ENCODE measurements at places on chromosomes 11 and 22.

DNA sequence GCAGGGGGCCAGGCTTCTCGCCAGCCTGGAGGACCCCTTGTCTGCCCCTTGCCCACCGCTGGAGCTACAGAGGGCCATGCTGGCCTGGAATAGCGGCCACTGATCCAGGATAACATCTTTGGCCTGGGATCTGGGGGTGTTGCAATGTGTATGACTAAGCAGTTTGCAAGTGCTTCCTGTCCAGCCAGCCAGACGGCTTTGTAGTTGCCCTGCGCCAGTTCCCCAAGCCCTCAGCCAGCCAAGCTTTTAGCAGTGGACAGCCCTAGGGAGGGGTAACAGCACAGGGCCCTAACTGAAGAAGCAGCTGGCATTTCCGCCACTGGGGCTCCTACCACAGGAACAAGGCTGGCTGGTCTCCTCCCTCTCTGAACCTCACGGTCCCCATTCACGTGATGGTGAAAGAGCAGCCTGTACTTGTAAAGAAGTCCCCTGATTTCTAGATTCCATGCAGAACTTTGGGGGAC lies 32.1 kb downstream of the UQCR10 start:
- peak; percentile 55 for DNase-seq

- DNase-seq = no peak
These were observed 11.7 kb upstream of the RASD2 start for GRCh38 chr22:35528927-35529326.

DNA sequence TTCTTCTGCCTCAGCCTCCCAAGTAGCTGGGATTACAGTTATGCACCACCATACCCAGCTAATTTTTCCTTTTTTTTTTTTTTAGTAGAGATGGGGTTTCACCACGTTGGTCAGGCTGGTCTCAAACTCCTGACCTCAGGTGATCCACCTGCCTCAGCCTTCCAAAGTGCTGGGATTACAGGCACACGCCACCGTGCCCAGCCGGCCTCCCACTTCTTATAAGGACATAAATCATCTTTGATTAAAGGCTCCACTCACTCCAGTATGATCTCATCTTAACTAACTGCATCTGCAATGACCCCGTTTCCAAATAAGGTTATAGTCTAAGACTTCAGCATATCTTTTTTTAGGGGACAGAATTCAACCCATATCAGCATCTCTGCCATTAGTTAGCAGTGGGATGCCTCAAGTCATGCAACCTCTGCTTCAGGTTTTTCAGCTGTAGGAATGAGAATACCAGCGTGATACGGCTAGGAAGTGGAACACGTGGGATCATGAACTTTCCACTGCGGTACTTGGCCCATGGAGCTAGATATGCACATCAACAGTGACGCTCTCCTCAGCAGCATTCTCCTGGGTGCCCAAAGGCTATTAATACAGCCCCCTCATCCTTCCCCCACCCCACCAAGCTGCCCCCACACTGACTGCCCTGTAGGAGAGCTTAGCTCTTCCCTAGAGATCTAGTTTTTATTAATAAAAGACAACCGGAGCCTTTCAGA lies 41.4 kb downstream of the MCHR1 start:
- no peak for DNase-seq

DNA sequence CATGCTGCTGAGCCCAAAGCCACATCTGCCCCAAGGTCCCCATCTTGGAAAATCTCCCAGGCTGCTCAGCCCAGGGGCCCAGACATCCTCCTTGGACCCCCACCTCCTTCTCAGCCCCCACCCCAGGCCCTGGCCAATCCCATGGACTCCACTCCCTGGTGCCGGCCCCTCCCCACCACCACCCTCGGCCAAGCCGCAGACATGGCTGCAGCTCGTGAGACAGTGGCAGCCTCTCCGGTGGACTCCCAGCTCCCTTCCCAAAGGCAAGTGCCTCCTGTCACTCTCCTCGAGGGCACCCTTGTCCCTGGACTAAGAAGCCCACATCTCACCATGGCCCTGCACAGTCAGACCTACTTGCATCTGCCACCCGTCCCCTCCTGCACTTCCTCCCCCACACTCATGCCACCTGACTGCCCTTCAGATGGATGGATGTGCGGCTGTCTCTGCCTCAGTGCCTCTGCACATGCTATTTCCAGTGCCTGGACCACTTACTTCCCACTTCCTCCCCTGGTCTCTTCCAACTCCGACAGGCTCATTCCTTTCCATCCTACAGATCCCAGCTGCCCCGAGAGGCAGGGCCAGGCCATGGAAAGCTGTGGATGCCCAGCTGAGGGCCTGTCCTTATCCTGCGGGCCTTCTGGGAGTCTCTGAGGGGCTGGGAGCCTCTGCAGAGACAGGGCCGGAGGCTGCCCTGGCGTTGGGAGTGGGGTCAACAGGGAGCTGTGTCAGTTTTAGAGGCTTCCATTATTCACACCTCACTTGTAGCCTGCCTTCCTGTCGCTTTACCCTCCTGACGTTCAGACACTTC lies 25.5 kb upstream of the RFPL3 start:
- DNase-seq = no peak

DNA sequence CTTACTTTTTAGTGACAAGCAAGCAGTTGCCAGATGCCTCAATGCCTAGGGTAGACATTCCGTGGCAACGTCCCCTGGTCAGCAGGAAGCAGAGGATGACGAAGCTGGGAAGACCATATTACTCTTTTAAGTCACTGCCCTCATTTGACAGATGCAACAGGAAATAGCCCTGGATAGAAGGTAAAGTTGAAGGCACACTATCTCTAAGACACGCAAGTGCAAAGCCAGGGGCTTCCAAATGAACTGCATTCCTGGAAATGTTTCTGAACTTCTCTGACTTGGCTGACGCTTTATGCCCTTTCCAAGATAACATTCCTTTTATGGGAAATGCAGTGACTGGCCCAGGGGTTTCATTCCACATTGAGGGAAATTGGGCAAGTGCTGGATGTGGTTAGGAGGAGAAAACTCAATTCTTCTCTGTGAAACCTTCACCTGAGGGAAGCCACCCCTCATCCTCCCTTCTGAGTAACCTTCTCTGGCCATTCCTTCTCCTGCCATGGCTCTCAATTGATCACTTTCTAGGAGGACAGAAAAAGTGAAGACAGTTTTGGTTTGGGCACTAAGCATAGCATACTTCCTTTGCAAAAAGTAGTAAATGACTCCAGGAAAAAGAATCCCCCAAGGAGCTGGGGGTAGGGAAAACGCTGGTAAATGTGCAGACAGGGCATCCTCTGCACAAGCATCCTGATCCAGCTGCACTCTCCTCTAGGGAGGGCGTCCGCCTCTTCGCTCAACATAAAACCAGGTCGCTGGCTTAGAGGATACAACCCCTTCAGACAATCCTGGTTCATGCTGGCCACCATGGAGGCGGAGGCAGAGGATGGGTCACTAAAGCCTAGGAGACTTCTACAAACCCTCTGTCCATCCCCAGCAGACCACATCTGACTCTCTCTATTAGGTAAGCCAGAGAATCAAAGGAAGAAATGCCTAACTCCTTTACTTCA lies 14.5 kb downstream of the PCSK7 start:
- no peak for DNase-seq

GRCh38 chr11:71251151-71251721 lies 1.1 kb downstream of the SHANK2 start:
- DNase-seq = no peak

GRCh38 chr22:41745968-41746367 lies 46.7 kb downstream of the MEI1 start:
- no peak for DNase-seq

GRCh38 chr11:18540207-18541009 lies 13.7 kb upstream of the TSG101 start:
- DNase-seq = no peak

- no peak for DNase-seq
These were observed 9.5 kb downstream of the MFNG start for GRCh38 chr22:37476389-37477329.

GRCh38 chr11:2709429-2709828 lies 9.6 kb upstream of the KCNQ1OT1 start:
- DNase-seq = no peak

DNA sequence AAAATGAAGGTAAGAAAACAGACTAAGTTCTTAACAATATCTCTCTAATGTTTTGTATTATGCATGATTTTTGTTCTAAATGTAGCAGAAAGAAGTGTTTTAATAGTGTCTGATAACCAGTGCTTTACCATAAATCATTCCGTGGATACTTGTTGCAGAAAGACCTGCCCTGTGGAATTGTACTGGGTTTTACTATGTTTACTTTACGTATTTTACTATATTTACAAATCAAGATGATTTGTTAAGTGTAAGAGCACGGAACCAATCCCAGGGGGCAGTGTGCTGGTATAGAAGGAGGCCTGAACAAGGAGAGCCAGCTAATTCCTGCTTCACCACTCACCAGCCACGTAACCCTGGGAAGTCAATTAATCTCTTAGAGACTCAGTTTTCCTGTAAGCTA lies 1.4 kb downstream of the HTR3B start:
- no peak for DNase-seq

DNA sequence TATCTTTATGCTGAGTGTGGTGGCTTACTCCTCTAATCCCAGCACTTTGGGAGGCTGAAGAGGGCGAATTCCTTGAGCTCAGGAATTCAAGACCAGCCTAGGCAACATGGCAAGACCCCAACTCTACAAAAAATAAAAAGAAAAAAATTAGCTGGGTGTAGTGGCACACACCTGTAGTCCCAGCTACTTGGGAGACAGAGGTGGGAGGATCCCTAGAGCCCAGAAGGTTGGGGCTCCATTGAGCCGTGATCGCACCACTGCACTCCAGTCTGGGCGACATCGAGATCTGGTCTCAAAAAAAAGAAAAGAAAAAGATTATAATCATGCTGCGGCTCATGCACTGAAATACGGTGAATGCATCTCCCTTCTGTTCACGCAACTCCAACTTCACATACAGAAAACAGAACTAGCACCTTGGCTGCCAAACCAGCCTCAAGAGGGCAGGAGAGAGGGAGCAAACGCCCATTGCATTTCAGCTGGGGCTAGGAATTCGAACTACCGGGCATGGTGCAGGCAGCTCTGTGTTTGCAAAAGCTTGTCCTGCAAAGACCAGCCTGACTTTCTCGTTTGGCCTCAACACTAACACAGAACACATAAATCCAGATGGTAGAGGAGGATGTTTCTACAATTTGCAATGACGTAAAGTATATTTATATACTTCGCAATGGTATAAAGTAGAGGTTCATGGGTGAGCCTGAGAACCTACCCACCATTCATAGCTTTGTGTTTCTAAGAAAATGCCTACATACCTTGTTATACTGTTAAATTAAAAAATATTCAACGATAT lies 6.3 kb upstream of the SYNGR1 start:
- DNase-seq = peak; percentile 39

- DNase-seq = no peak
These were observed 80.9 kb downstream of the INSC start for GRCh38 chr11:15195454-15196200.

GRCh38 chr22:26632422-26633155 lies 10.8 kb downstream of the CRYBA4 start:
- DNase-seq = no peak

GRCh38 chr11:117192401-117192875 lies 6.7 kb upstream of the TAGLN start:
- no peak for DNase-seq

GRCh38 chr11:27115051-27115650 lies 74.5 kb downstream of the BBOX1 start:
- no peak for DNase-seq

DNA sequence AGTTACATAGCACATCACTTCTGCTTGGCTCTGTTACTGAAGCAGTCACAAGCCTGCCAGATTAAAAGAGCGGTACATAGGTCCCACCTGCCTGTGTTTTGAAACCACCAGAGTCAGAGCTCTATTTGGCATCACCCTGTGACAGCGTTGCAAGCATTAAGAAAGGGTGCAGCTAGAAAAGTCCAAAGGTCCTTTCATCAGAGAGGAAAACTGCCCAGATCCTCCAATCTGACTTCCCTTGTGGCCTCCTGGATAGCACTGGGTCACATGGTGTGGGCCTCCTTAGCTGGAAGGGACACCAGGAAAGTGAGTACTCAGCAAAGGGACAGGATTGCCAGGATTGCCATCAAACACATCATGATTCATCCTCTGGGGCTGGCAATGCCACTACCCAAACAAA lies 22.9 kb downstream of the STX3 start:
- DNase-seq = no peak

GRCh38 chr22:49137206-49137840 lies 690.4 kb downstream of the BRD1 start:
- DNase-seq = no peak

GRCh38 chr11:47189100-47189834 lies 3.0 kb upstream of the PACSIN3 start:
- DNase-seq = peak; percentile 60

GRCh38 chr11:44139565-44140330 lies 44.3 kb downstream of the EXT2 start:
- no peak for DNase-seq

- peak; percentile 55 for DNase-seq
These were observed 133.0 kb downstream of the PLEKHA7 start for GRCh38 chr11:16881074-16881709.

DNA sequence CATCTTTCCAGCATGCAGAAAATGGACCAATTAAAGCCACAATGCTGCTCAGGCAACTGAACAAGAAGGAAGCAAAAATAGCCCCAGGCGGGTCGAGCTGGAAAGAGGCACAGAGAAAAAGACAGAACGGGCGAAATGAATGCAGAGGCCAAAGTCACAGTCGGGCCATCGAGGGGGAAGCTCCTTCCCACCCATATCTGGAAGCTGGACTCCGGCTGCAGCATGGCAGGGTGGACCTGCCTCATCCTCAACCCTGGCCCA lies 58.6 kb upstream of the PRDM11 start:
- no peak for DNase-seq

- DNase-seq = no peak
These were observed 42.4 kb upstream of the API5 start for GRCh38 chr11:43269254-43269918.

DNA sequence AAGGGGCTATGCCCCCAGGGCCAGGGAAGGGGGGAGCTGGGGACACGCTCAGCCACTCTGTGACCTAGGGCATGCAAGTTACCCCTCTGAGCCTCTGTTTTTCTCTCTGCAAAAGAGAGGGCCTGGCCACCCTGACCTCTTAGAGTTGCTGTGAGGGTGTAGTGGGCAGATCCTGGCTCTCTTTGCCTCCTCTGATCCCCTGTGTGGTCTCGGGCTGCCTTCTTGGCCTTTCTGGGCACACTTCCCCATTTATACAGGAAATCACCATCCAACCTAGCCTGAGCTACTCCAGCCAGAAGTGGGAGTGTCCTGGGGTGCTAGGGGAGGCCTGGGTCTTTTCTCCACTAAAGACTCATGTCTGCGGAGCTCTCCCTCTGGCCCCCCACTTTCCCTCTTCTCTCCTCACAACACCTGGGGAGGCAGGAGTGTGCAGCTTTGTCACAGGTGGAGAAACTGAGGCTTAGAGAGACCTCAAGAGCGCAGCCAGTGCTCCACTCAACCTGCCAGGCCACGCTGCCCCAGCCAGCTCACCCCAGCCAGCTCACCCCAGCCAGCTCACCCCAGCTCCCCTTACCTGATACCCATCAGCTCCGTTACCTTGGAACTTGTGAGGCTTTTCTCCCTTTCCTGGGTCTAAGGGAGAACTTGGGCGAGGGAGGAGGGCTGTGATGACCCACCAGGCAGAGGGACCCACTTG lies 1.4 kb downstream of the AIFM3 start:
- no peak for DNase-seq

DNA sequence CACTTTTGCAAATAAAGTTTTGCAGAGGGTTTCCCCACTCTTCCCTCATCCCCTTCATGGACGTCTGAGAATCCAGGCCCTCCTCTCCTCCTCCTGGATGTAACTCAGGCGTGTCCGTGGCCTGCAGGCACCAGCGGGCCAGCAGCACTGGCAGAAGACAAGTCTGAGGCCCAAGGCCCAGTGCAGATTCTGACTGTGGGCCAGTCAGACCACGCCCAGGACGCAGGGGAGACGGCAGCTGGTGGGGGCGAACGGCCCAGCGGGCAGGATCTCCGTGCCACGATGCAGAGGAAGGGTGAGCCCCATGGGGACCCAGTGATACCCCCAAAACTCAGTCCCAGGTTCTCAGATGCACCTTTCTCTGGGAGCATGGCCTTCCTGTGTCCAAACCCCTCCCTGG lies 14.4 kb downstream of the TUB start:
- DNase-seq = no peak
